ENCODE measurements at places on chromosomes 1 and 21.

- peak; percentile 71 for DNase-seq
Measured at GRCh38 chr1:112718691-112719418, 3.7 kb upstream of the PPM1J start.

GRCh38 chr1:182035097-182035770 lies 26.3 kb downstream of the ZNF648 start:
- no peak for DNase-seq

DNA sequence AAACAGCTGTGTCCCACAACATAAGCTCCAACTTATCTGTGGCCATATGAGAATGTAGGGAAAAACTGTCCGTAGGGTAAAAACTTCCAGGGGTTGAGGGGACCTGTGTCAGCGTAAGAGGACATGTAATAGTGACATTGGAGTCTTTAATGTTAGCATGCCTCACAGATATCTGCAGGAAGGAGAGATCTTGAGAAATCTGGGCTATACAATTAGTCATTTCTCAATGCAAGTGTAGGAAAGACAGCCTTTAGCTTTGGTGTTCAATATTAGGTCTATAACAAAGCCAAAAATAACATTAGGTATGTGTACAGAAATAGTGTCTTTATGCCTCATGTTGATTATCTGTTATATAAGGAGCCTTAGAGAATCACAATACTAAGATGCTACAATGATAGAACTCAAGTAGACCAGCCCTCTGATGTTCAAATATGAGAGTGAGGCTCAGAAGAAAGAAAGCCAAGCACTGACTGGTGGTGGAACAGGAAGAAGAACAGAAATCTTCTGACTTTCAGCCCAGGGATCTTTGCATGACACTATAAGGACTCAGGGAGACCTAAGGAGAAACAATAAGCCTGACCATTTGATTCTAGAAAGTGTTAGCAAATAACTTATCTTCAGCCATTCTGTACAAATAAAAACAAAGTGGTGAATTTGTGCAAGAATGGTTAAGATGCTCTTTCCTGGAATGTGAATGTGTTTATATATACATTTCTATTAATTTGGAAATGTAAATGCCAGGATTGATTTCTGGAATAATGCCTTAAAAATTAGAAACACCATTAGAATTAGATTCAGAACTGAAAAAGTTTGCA lies 152.6 kb downstream of the ZC3H11B start:
- DNase-seq = no peak

GRCh38 chr1:223180731-223181321 lies 37.8 kb upstream of the TLR5 start:
- DNase-seq = no peak

- no peak for DNase-seq
Measured at GRCh38 chr1:187244623-187245022, 415.9 kb downstream of the PLA2G4A start.

- DNase-seq = no peak
Measured at GRCh38 chr1:91881280-91881679, 4.7 kb downstream of the TGFBR3 start.

GRCh38 chr1:212186427-212187207 lies 98.6 kb upstream of the PPP2R5A start:
- no peak for DNase-seq

DNA sequence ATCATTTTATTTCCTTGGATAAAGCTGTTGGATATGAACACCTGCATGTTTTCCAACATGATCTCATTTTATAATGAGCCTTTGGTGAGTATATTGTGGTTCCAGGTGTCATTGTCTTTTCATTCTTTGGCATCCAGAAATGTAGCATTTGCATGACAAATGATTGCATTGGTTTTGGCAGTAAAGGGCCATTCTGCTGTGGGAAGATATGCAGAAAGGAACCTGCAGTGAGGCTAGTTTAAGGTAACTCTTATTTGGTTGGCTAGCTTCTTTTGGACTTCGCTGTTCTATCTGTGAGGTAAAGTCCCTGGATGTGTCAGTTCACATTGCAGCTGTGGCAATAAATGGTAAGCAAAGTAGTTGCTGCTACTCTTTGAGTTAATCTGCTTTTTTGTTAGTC lies 343.0 kb downstream of the AMY1C start:
- DNase-seq = no peak

GRCh38 chr1:39322431-39322830 lies 117.9 kb downstream of the MACF1 start:
- no peak for DNase-seq

GRCh38 chr1:211939876-211940468 lies 95.4 kb downstream of the INTS7 start:
- no peak for DNase-seq

DNA sequence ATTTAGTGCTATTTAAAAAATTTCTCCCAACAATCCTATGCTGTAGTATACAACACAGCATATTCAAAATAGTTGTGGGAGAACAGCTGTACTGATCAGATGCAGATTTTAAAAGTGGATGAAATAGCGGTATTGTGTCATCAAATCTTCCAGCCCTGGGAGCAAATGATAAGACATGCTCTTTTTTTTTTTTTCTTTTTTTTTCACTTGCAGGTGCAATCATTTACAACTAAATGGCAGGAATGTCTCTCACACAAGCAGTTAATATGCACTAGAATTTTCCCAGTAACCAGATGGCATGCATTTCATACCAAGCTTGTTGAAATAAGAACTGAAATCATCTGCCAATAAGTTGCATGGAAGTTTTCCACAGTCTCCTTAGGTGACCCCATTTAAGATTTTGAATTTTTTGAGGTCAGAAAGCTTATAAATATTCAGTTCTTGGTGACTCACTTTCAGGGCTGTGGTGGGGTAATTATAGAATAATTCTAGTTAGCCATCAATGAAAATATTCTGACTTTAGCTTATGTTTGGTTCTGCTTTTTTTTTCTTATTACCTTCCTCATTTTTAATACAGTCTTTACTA lies 623.9 kb upstream of the NR5A2 start:
- no peak for DNase-seq

DNA sequence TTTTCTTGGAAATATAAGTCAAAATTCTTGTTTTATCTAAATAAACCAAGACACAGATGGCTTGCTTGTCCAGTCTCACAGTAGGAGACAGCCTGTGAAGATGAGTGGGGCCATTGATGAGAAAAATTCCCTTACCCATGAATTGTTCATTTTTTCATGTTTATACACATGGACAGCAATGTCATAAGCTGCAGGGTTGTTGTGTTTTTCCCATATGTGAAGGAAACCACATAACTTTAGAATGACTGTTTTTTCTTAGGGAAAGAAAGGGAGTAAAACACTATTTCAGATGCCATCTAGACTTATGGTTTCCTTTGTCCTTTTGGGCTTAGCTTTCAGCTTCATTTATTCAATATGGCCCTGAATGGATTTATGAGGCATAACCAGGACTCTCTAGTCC lies 622.5 kb upstream of the NR5A2 start:
- DNase-seq = no peak

All from effector CD4-positive, alpha-beta T cell (primary cell).